GM13976 (cell line): ENCODE measurements at places on chromosomes 3 and 15.
A peak's percentile ranks its signal among the peaks of the same experiment; 100 is the strongest.

DNA sequence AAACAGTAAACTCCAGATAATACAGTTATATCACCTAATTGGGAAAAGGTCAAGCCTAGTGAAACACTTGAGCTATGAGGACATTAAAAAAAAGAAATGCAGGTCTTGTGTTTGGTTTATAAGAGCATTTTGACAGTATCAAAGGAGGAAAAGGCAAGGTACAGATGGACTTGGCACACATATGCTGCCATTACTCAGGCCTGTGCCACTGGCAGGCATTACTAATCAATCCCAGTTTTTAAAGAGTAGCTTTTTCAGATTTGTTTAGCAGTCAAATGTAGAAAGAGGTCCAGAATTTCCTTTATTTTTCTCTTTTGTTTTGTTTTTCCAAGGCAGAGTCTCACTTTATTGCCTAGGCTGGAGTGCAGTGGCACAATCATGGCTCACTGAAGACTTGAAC lies 38.9 kb downstream of the MDFIC2 start:
- no peak for DNase-seq

- no peak for DNase-seq
Observed at GRCh38 chr3:196237203-196237602, 20.9 kb downstream of the SLC51A start.

GRCh38 chr3:55690726-55691125 lies 203.6 kb upstream of the WNT5A start:
- peak; percentile 38 for DNase-seq

- DNase-seq: peak; percentile 59
Observed at GRCh38 chr15:68431792-68432401, at the start of gene ITGA11. TSS of gene ITGA11 (minus strand) at chr15:68432163. CDS start at chr15:68432066, 97 bp downstream.

- DNase-seq: peak; percentile 61
Observed at GRCh38 chr3:123026565-123027291, 835 bp downstream of the SEMA5B start.

- no peak for DNase-seq
Observed at GRCh38 chr3:12798559-12799179, 2.2 kb downstream of the CAND2 start.

- DNase-seq: no peak
Observed at GRCh38 chr3:128321418-128321817, 145.3 kb downstream of the DNAJB8 start.

- no peak for DNase-seq
Observed at GRCh38 chr3:43770426-43771103, 79.8 kb downstream of the ABHD5 start.

- DNase-seq: no peak
Observed at GRCh38 chr15:79240036-79240435, 42.5 kb upstream of the ANKRD34C start.

DNA sequence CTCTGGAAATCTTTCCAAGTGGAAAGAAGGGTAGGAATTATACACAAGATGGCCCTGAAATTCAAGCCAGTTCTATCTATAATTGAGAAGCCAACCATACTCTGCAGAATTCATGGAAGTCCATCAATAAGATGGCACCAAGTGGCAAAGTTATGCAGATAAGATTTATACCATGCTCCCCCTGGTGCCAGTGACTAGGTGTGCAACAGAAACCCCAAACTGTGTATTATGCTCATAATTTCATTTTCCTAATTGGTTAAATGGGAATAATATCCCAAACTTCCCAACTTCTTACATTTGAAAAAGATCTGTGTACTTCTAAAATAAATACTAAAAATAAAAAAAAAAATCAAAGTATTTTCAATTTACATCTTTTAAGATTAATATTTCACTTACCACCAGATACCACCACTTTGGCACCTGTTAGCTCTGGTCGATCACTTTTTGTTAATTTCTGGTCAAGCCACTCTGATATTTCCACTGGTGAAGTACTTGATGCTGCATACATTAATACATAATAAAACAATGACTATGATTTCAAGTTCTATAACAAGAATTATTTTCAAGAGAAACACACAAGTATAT lies 25.9 kb downstream of the ETFA start:
- no peak for DNase-seq

DNA sequence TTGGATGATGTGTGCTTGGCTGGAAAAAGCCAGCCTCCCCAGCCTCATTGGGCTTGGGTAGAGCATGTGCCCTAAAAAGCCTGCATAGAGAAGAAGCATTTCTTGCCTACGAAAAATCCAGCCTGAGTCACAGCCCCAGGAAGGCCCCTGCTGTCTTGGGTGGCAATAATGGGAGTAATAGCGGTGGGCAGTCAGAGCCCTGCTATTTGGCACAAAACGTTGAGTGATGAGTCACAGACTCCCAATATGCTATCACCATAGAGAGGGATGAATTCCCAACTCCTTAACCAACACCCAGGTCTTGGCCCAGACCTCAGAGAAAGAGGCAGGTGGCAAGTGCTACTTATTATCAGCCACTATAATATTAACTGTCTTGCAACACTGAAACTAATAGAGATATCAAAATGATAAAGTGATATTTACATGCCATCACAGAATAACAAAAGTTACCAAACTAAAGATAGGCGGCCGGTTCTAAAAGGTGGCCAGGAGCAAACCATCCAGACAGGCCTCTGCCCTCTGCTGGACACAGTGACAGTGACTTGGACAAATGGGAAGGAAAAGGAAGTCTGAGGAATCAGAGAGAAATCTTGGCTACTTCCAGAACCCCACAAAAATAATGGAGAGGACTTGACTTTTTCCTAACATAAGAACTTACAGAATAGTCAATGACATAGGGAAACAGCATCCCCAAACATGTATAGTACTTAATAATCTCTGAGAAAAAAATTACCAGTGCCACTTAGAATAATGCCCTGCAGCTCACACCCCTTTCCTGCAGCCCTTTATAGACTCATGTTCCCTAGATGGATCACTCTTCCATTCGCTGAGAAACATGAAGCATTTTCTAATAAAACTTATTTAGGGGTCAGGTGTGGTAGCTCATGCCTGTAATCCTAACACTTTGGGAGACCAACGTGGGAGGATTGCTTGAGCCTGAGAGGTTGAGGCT lies 51.9 kb upstream of the MUC13 start:
- no peak for DNase-seq

GRCh38 chr3:143313893-143314188 lies 194.3 kb downstream of the CHST2 start:
- no peak for DNase-seq

DNA sequence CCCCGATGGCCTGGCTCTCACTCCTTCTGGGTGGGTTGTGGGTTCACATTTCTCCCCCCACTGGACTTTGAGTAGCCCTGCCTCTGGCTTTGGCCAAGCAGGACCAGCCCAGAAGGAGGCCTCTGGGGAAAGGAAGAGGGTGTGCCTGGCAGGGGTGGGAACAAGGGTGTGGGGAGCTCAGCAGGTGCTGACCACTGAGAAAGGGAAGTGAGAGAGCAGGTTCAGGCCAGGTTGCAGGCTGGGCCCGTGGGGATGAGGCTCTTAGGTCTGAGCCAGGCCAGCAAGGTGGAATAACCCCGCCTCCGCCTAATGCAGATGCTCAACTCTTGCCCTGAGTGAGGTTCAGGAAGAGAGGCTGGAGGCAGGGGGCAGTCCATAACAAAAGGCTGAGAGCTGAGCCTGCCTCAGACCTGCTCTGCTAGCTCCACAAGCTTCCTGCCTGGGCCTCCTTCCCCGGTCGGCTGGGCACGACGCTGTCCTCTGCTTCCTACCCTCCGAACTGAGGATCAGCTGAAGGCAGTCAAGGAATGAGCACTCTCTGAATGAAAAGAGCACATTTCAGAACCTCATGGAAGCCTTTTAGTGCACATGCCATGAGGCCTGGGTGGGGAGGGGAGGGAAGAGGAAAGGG lies 82.7 kb downstream of the TLE3 start:
- DNase-seq: peak; percentile 89

- DNase-seq: no peak
Observed at GRCh38 chr3:123749711-123750110, 134.4 kb downstream of the MYLK start.

DNA sequence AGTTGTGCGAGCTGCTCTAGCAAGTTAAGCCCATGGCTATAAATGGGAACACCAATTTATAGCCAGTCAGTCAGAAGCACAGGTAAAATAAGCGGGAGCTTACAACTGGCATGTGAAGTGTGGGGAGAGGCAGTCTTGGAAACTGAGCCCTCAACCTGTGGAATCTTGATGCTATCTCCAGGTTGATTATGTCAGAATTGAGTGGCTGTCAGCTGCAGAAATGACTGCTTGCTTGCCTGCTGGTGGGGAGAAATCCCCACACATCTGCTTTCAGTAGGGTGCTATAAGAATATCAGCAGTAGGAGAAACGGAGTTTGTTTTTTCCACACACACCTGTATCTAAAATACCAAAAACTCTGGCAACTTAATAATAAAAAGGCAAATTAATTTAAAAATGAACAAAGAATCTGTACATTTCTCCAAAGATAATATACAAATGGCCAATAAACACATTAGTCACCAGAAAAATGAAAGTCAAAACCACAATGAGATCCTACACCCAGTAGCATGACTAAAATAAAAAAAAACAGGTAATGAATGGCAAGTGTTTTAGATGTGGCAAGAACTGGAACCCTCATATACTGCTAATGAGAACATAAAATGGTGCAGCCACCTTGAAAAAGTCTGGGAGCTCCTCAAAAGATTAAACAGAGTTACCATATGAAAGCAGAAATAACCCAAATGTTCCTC lies 26.0 kb upstream of the MAP4 start:
- no peak for DNase-seq

GRCh38 chr3:100761951-100762350 lies 52.7 kb downstream of the TFG start:
- DNase-seq: no peak

GRCh38 chr3:102038477-102039142 lies 189.3 kb downstream of the NFKBIZ start:
- DNase-seq: peak; percentile 41

DNA sequence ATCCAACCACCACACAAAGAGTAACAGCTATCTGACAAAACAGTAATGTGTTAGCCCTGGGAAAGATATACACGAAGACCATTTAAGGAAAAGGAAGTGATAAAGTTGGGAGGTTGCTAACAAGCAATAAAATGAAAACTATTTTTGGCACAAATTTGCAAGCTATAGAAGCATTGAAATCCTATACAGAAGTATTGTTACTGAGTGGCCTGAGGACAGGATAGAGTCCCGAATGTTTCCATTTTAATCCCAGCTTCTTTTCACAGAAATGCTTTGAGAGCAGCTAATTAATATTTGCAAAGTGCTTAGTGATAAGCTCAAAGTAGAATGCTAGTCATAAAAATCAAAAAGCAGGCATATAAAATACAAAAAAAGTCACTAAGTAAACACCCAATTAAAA lies 51.5 kb downstream of the RAD18 start:
- DNase-seq: no peak

GRCh38 chr15:31463521-31464102 lies 137.0 kb downstream of the KLF13 start:
- DNase-seq: no peak
